ENCODE measurements at places on chromosomes 13 and 19.

DNA sequence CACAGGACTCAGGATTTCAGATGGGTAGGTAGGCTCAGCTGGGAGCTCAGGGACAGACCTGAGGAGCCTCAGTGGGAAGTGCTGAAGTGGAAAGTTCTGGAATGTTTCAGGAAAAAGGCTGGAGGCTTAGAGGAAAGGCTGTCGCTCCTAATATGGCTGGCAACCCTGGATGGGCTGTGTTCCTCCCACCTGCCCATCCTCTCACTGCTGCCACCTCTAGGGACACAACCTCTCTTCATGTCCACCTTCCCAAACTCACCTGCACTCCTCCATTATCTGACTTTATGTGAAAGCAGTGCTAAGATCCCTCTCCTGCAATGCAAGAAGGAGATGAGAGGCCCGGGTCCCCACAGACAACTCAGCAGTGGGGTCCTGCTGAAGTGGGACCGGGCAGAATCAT, 5.8 kb upstream of the CEACAM21 start:
- no peak for DNase-seq

DNA sequence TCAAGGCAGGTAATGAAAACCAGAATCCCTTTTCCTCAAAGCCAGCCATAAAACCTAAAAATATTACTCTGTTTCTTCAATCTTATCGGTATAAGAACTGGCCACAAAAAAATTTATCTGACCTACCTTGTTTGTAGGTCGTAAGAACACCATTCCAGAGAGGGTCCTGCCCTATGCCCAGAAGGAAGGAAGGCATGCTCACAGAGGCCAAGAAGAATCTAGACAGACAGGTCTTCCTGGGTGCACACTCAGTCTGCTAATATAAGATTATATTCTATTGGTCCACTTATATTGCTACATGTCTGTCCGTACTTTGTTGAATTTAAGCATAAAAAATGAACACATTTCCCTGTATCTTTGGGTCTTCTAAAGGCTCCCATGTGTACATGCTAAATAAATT, 2136.1 kb upstream of the PCDH20 start:
- no peak for DNase-seq

- DNase-seq: no peak
Observed at GRCh38 chr13:42073683-42074082, 25.2 kb downstream of the DGKH start.

DNA sequence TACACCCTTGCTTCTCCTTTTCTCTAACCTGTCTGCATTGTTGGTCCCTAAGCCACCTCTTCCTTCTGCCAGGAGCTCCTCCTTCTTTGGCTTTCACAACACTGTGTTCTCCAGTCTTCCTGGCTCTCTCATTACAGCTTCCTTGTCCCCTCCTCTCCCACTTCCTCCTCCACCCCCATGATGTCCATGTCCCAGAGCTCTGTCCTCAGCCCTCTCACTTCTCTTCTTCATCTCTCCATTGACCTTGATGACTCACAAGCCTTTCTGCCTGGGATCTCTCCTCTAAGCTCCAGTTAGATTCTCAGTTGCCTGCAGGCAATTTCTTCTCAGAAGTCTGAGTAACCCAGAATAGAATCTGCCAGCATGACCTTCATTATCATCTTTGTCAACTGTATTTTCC, 100.3 kb upstream of the WASF3 start:
- no peak for DNase-seq

DNA sequence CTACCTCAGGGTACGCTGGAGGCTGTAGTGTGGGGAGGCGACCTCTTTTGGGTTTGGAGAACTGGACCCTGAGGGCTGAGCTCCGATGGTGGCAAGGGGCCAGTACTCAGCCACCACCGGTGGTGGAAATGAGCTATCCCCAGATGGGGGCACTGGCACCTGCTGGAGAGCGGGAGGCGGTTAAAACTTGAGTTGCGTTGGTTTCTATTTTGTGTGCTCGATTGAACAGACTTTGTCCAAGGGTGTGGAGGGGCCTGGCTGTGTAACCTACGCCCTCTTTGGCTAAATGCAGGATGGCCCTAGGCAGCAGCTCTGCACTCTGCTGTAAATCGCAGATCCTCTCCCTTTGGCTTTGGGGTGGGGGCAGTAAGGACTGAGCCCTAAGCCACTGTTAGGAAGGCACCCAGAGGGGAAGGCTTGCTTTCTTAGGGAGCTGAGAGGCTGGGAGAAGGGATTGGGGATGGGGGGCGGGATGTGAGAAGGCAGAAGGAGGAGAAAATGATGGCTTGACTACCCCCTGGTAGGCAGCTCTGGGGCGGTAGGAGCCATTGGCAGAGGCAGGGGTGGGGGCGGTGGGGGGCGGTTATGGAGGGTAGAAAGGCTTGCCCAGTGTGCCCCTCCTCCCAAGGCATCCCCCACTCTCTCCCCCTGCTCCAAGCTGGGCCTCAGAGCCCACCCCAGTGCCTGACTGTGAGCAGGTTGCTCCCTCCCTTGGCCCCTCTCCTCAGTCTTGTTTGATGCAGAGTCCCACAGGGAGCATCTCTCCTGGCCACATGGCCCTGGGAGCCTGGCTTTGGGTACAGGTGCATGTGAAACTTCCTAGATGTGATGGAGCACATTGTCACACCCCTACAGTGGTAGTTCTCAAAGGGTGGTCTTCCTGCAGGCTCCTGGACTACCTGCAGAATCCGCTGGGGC, 5.0 kb downstream of the VSTM2B start:
- no peak for DNase-seq

Data from keratinocyte (primary cell).